HS-5 (cell line): ENCODE measurements at places on chromosomes 7 and 10.

- no peak for DNase-seq
Observed at GRCh38 chr10:127922206-127922605, 15.3 kb downstream of the PTPRE start.

- DNase-seq: no peak
Observed at GRCh38 chr7:713139-713457, 13.4 kb upstream of the DNAAF5 start.

DNA sequence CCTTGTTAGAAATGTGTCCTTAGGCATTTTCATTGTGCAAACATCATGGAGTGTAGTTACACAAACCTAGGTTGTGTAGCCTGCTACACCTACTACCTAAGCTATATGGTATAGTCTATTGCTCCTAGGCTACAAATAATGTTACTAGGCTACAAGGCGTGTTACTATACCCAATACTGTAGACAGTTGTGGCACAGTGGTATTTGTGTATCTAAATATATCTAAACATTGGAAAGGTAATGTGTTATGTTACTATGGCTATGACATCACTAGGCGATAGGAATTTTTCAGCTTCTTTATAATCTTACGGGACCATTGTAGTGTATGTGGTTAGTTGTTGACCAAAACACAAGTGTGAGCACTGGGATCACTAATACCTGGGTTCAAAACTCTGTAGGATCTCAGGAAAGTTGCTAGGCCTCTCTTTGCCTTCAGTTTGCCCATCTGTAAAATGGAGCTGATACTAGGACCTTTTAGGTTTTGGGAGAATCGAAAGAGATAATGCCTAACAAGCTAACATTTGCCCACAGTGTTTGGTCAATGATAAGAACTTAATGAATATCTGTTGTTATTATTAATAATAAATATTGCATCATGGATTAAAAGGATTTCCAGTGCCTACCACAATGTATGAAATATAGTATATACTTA, 2.7 kb downstream of the BICC1 start:
- no peak for DNase-seq

DNA sequence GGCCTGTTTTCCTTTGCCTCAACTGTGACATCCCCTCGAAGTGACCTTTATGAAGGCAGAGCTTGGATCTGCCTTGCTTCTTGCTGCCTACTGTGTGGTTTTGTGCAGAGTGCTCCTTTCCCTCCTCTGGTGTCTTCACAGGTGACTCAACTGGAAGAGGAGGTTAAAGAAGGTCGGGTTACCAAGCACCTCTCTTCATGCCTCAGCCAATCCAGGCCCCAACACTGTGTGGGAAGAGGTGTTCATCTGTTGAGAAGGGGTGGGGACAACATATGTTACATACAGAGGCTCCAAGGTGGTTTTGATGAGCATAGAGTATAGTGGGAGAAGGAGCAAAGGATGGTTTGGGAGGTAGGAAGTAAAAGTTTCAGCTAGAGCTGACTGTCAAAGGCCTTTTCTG, 155.7 kb downstream of the AUTS2 start:
- DNase-seq: no peak

DNA sequence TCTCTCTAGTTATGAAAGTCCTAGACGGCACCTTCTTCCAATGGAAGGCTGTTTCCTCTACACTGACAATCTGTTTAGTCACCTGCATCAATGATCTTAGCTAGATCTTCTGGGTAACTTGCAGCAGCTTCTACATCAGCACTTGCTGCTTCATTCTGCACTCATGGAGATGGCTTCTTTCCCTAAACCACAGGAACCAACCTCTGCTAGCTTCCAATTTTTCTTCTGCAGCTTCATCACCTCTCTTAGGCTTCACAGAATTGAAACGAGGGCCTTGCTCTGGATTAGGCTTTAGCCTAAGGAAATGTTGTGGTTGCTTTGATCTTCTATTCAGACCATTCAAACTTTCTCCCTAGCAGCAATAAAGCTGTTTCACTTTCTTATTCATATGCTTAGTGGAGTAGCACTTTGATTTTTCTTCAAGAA, 24.6 kb downstream of the NAMPT start:
- DNase-seq: no peak

DNA sequence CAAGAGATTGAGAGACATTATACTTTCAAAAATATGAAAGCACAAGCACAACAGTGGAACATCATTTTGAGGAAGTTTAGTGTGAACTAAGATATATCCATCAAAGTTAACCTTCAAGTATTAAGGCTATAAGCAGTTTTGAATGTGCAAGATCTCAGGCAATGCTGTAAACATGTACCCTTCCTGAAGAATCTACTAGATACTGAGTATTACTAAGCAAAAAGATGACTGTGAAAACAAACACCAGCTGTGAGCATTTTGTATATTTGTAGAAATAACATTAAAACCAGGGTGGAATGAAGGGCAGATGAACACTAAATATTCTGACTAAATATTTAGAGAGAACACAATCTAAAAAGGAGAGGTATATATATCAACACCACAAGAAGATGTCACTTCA, 41.3 kb upstream of the ADRA2A start:
- no peak for DNase-seq

DNA sequence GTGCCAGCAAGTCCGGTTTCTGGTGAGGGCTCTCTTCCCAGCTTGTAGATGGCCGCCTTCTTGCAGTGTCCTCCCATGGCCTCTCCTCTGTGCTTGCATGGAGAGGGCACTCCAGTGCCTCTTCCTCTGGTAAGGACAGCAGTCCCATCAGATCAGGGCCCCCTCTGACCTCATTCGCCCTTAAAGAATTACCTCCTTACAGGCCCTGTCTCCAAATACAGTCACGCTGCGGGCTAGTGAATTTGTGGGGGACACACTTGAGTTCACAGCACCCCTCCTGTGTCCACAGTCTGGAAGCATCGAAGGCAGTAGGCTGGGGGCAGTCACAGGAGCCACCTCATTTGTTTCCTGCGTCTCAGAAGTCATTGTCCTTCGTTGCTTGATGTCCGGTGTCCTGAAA, 54.6 kb downstream of the LHPP start:
- DNase-seq: no peak

GRCh38 chr7:124552217-124552616, 213.4 kb downstream of the GPR37 start:
- no peak for DNase-seq

GRCh38 chr10:129045599-129045998, 421.4 kb upstream of the MGMT start:
- DNase-seq: no peak

DNA sequence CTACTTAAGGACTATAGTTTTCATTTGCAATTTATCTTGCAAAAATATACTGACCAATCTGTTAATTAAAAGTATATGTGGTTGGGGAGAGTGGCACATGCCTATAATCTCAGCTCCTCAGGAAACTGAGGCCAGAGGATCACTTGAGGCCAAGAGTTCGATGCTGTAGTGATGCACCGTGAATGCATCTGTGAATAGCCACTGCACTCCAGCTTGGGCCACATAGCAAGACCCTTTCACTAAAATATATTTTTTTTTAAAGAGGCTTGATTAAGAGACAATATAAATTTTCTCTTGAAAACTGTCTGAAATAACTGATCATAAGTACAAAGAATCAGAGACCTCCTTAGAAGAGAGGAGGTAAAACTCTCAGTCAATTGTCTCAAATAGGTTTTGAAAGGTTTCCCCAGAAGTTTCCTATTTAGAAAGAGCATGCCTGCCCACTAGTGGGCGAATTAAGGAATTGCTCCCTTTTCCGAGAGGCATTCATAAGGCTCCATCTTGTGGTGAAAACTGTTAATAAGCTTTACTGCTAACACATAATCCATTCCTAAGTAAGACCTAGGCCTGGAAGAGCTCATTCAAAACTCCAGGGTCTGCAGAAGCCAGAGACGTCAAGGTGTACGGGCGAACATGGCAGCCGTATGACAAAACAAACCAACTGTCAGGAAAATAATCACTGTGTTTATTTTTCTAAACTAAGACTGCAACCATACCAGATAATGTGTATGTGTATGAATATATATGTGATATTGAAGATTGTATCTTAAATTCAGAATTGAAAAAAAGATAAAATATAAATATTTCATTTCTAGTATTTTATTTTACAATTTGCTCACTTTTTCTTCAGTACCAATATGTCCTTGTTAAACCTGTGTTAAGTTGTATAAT, 6.8 kb upstream of the TAS2R40 start:
- peak; percentile 55 for DNase-seq

- DNase-seq: no peak
Observed at GRCh38 chr10:47384148-47384921, at the start of gene ZNF488. TSS of gene ZNF488 (minus strand) at chr10:47384293. CDS start at chr10:47368829, 15,464 bp downstream.

DNA sequence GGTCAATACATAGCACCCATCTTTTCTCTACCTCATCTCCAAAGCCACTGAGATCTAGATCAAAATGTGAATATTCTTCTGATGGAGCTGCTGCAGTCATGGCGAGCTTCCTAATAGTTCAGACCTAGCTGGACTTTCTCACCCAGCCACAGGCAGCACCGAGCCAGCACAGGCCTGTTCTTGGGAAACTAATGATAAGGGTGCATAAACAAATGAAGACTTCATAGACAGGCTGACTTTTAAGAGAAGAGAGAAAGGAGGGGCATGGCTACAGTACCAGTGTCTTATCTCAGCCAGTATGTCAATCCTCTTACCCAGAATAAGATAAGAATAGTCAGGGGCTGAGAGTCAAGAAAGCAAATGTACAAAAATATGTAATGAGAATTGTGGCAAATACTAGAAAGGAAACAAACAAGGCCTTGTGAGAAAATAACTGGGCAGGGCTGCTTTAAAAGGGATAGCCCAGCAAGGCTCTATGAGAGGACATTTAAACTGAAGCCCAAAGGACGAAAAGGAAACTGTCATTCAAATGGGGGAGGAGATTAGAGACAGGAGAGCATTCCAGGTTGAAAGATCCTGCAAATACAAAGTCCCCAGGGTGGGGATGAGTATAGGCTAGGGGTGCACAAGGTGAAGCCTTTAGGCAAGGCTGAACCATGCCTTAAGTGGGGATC, 21.8 kb upstream of the CDK14 start:
- DNase-seq: no peak

- DNase-seq: no peak
Observed at GRCh38 chr10:9501944-9502343, 1447.5 kb downstream of the GATA3 start.

GRCh38 chr10:36476399-36476798, 649.0 kb upstream of the ANKRD30A start:
- no peak for DNase-seq

DNA sequence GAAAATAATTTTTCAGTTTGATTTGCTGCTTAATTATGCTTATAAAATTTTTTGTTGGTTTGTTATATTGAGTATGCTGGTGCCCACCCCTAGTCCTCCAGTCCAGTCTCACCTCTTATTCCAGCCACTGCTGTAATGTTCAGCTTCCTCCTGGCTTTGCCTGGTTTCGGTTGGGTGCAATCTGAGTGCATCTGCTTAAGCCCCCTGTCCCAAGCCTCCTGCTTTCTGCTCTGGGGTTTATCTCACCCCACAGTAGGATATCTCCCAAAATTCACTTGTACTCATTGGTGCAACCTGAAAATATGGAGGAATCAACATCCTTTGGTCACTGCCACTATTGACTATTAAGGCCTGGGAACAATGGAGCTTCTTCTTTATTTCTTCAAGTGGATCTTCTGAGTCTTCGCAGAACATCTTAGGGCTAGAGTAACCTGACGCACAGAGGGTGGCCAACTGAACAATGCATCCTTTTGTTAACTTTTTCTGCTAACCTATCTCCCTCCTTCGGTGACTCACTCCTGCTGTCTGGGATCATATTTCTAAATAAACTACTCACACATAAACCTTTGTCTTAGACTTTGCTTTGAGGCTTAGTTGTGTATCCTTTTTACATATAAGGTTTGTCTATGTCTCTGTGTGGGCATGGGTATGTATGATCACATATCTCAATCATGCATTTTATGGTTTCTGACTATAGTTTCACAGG, 19.1 kb upstream of the SOSTDC1 start:
- no peak for DNase-seq

GRCh38 chr10:2948127-2948854, 119.1 kb upstream of the PFKP start:
- DNase-seq: no peak

- DNase-seq: no peak
Observed at GRCh38 chr10:116723428-116724281, 18.7 kb downstream of the HSPA12A start.

GRCh38 chr10:55653531-55653930, 707.5 kb downstream of the ZWINT start:
- no peak for DNase-seq

GRCh38 chr7:140586516-140586915, 54.1 kb downstream of the DENND2A start:
- no peak for DNase-seq

DNA sequence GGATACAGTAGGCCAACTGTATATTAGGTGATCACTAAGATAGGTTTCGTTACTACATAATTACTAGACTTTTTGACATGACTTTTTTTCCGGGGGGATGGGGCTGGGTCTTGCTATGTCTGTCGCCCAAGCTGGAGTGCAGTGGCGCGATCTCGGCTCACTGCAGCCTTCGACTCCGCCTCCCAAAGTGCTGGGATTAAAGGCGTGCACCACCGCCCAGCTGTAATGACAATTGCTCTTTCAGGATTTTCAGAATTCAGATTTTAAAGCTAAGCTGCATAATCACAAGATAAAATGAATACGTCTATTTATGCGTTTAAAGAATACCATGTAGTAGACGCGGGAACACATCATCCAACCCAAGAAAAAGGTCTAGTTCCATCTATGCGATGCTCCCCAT, 982 bp downstream of the IDI1 start:
- DNase-seq: no peak

DNA sequence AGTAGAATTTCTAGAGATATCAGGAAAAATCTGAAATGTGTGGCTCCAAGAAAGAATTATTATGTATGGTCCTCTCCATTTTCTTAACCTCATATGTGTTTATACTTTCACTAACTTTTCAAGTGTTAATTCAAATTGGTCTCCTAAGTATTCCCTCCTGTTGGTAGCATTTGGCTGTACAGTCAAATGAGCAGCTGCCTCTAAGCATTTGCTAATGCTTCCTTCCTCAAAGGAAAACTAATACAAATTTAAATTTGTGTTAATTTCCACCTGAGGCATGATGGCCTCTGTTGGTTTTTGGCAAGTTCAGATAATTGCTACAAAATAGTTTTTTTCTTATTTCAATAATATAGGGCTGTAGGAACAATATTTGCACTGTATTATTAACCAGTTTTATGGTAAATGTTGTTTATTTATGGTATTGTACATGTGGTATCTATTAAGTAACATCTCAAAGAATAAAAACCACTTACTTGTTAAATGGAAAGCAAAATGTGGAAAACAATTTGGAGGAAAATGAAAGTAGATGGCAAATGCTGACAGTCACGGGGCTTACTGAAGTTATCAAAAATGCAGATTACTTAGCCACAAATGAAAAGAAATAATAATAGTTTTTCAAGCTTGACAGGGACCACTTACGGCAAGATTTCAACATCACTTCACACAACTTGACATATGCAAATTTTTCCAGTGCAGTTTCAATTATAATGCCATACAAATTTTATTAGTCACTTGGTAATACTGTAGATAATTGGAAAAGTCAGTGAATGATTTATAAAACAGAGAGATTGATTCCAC, 299.3 kb upstream of the MEOX2 start:
- DNase-seq: no peak

DNA sequence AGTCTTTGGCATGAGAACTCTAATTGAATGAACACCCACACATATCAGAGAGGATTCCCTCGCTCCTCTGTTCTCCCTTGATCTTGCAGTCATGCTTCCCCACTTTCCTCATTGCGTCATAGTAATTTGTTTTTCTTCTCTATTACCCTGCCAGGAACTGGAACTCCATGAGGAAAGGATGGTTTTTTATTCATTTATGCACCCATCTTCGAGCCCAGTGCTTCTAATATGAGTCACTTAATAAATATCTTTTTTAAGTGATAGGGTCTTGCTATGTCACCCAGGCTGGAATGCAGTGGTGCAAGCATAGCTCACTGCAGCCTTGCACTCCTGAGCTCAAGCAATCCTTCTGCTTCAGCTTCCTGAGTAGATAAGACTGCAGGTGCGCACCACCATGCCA, 83.5 kb downstream of the OTUD1 start:
- DNase-seq: no peak
